ENCODE measurements at places on chromosomes 1 and 21.
A peak's percentile ranks its signal among the peaks of the same experiment; 100 is the strongest.

- DNase-seq: no peak
Observed at GRCh38 chr1:87600055-87600850, 271.6 kb downstream of the LMO4 start.

DNA sequence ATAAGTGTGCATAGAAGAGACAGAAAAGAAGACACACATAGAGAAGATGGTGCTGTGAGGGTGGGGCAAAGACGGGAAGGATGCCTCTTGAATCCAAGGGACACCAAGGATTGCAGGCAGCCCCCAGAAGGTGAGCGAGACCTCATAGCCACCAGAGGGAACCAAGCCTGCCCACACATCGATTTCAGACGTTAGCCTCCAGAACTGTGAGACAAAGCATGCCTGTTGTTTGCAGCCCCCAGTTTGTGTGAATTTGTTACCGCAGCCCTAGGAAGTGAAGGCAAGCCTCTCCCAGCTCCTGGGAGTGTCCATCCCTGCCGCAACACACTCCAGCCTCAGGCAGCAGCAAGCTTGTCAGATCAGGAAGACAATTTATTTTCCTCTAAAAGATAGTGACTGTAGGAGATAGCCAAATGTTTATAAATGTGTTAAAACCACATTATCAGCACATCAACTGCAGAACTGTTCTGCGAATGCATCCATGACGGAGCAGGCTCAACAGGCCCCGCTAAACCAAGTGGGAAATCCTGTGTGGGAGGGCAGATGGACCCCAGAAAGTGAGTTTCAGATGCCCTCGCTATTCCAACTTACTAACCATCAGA is 543.3 kb downstream of the MATN1 start:
- no peak for DNase-seq

- no peak for DNase-seq
Observed at GRCh38 chr1:60052601-60053000, 21.0 kb downstream of the C1orf87 start.

DNA sequence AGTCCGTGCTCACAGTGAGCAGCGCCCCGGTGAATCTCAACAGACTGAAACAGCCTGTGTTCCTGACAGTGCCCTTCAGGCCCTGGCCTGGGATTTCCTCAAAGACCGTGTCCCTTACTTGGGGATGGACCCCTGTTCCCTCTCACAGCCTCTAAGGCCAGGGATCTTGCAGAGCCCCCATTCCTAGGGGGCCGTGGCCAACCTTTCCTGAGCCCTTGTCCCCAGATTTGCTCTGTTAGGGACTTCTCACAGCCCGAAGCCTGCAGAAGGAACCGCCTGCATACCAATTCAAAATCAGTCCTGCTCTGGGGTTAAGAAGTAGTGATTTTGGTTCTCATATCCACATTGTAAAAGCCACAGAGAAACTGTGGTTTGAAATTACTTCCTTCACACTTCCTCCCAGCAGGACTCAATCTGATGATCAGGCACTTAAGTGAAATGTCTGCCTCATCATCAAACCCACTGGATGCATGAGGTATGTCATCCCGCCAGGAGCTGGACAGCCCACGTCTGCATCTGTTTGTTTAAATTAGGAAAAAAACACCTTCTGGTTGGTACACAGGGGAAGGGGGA is 14.9 kb downstream of the ABCA4 start:
- DNase-seq: no peak

DNA sequence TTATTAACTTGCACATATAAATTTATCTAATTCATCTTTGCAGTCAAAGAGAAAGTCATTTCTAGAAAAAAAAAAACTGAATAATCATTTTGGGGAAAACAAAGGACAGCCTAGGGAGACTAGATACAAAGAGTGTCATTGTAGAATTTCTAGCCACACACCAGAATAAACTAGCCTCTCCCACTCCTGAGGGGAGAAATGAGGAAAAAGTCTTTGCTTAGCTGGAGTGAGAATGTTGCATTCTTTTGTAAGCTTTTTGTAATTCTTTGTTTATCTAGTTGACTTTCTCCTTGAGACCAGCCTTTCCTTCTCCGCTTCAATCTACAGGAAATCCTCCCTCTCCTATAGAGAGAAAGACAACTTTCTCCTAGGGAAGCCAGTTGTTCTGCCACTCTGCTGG is 15.9 kb upstream of the CGN start:
- no peak for DNase-seq

GRCh38 chr1:201648907-201649721 is 110.2 kb downstream of the NAV1 start:
- DNase-seq: no peak

- DNase-seq: no peak
Observed at GRCh38 chr1:86155807-86156565, 586 bp downstream of the COL24A1 start.

- DNase-seq: no peak
Observed at GRCh38 chr1:218430822-218431221, 85.7 kb downstream of the TGFB2 start.

DNA sequence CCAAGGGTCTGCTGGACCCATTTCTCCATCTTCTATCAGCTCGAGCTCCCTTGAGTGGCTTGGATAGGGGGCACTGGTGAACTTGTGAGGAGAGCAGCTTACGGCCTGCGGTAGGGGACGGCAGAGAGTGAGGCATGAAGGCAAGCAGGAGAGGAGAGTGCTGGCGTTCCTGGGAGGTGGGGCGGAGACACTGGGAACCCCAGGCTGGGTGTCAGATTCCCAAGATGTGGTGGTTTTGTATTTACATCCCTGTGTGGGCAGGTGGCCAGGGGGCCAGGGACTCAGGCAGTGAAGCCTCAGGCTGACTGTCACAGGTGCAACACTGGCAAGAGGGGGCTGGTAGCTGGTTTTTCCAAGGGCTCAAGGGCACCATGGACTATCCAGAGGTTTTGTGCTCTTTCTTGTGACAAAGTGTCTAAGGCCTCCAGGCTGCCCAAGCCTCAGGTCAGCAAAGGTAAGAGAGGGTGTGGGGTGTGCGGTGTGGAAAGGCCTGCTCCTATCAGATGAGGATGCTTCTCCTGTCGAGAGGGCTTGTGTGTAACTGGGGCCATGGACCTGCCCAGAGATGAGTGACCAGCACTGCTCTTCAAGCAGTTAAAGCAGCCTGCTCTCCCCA is 45.1 kb upstream of the ROR1 start:
- no peak for DNase-seq

DNA sequence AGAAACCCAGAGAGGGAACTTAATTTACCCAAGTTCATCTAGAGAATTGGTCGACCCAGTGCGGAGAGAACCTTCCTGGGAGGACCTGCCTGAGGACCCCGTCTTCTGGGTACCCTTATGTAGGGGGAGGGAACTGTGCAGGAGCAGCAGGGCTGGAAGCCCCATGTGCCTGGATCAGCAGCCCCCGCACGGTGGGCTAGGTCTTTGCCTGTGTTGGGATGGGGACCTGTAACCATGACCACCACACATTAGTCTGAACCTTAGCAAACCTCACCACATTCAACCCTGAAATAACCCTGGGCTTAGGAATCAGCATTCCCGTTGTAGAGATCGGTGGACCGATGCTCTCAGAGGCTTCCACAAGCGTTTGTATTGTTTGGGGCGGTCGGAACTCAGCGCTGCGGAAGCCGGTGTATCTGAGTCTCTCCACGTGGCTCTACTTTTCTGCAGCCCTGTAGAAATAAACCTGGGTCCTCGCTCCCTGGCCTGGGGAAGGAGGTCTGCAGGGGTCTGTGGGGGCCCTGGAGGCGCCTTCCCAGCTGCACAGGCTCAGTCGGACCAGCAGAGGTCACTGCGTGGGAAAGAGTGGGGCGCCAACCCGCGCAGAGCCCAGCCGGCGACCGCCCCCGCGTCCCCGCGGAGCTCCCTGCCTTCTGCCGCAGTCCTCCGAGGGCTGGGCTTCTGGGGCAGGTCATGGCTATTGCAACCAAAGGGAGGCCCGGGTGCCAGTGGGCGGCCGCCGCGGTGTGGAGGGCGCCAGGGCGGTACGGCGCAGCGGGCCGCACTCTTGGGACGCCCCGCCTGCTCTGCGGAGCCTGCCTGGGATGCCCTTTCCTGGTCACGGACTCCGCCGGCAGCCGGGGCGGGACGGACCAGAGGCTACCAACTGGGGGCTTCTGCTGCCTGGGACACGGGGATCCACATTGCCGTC is 36.2 kb upstream of the KCNA10 start:
- peak; percentile 17 for DNase-seq

DNA sequence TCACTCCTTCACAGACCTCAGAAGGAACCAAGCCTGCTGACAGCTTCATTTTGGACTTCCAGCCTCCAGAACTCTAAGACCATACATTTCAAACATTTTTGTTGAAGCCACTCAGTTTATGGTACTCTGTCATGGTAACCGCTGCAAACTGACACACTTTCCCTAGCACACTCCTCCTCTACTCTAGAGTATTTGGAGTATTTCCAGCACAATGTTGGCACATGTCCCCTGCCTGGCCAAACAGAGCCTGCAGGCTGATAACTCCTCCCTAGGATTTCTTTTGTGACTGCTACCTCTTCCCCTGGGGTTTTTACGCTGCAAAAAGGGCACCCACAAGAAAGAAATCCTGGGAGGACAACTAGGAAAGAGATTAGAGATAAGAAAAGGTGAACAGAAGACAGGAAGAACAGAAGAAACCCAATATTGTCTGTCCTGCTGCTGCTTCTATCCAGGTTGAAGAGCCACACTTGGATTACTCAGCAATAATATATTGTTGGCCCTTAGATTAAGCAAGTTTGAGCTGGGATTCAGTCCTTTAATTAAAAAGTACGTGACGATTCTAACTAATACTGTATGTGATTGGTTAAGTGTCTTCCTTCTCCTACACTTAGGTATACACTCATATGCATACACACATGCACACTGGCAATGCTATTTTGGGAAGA is 844.1 kb downstream of the LTN1 start:
- DNase-seq: no peak

DNA sequence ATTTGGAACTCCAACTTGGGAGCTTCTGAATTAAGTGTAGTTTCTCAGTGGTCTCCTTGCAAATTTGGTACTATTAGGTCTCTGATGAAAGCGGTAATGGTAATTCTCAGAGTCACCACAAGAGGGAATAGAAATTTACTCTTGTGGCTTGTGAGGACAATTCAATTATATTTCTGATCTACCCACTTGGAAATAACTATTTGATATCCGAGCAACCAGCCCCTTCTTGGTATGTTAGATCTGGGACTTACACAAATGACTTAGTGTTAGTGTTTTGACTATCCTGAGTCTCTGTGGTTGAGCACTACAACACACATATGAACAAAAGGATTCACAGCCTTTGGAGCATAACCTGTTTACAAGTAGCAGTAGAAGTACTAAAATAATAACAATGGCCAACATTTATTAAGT is 68.1 kb downstream of the RPS6KA1 start:
- DNase-seq: no peak

- DNase-seq: peak; percentile 54
Observed at GRCh38 chr1:84077476-84078107, 66.5 kb upstream of the PRKACB start.

DNA sequence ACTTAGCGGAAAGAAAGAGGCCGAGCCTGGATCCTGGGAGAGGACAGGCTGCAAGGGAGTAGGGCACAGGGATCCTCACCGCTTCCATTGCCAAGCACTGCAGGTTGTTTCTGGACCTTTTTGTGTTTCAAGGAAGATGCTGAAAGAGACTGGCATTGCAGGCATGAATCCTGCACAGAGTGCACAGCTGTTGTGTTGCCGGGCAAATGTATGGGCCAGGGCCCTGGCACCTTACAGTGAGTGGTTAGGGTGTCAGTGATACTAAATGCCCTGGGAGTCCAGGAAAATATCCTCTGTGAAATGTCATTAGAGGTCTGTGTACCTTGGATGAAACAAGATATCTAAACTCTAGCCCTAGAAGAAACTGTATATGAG is 145.5 kb upstream of the FGGY start:
- no peak for DNase-seq

GRCh38 chr1:165355139-165355976 is 1.2 kb downstream of the LMX1A start:
- no peak for DNase-seq

DNA sequence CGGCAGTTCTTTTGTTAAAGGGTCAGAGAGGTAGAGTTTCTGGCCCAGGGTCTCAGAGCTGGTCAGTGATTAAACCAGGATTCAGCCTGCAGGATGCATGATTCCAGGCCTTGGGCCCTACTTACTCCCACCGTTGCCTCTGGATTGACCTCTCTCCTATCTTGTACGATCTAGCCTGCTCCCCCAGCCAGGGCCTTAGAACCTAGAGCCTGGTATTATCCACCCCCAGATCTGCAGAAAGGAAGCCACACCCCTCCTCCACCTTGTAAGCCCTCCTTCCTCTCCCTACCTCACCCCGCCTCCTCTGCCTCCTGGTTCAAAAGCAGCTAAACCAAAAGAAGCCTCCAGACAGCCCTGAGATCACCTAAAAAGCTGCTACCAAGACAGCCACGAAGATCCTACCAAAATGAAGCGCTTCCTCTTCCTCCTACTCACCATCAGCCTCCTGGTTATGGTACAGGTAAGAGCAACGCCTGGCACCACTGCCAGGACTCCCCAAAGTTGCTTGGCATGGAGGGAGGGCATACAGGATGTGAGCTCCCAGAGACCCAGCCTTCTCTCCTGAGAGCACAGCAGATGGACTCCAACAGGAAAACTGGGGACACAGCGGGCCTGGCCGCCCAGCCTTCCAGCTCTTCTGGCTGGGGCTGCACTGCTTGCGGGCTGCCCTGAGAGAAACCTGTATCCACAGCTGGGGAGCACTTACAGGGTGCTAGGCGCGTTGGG is at the start of gene CD52:
TSS of gene CD52 (plus strand) at position 347 of the 726 bp plus-strand sequence. CDS start at position 407, 60 bp downstream.
- peak; percentile 60 for DNase-seq

DNA sequence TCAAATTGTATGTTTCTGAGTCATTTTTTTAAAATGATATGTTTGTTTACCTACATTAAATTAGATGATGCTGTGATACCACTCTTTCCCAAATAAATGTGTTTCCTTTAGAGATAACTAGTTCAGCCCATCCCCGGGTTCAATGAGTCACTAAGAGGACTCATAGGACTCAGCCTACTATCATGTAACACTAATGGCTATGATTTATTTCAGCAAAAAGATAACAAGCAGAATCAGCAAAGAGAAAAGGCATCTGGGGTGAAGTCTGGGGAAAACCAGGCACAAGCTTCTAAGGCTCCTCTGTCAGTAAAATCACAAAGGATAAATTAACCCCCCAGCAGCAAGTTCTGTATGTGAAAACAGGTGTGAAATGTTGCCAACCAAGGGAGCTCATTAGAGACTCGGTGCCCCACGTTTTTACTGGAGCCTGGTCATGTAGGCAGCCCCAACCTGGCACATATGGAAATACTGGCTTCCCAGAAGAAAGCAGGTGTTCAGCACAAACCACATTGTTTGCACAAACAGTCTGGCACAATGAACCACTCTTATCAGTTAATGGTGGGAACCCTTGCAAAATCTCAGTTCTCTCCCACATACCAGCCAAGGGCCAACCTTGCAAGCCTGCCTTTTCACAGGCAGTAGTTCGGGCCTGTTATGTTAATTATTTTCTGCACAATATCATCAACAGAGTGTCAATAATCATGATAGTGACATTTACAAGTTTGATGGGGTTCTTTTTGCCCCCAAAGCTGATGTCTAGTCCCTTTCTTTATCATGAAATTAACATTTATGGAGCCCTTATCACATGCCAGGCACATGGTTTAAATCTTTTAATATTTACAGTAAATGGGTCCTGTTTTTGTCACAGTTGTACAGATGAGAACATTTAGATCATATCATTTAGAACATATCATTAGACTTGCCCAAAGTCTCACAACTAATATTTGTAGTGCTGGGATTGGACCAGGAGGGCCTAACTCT is 23.1 kb upstream of the CNN3 start:
- no peak for DNase-seq

Data from activated naive CD8-positive, alpha-beta T cell treated with anti-CD3 and anti-CD28 coated beads, Interleukin-2, amount 50 U/mL, for 16 hours (primary cell).